ENCODE measurements at places on chromosomes 2 and 18.

DNA sequence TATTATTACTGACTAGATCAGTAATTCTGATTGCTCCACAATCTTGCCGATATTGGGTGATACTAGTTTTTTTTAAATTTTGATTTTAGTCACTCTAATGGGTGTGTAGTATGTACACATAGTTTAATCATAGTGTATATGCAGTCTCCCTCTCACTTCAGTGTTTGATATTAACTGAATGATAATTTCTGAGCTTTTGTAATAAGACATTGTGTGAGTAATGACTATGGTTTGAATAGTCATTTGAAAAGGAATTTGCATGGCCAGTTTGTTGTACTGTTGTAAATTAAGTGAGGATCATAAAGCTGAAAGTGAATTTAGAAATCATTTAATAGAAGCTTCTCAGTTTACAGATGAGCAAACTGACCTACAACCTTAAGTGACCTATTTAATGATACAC, 33.4 kb downstream of the USP14 start:
- DNase-seq, result no peak

- no peak for DNase-seq
Measured at GRCh38 chr2:160741815-160742214, 248.2 kb upstream of the RBMS1 start.

GRCh38 chr2:38178119-38178518, 102.2 kb upstream of the CYP1B1 start:
- no peak for DNase-seq

GRCh38 chr2:226790431-226790830, 9.2 kb downstream of the IRS1 start:
- DNase-seq, result no peak

DNA sequence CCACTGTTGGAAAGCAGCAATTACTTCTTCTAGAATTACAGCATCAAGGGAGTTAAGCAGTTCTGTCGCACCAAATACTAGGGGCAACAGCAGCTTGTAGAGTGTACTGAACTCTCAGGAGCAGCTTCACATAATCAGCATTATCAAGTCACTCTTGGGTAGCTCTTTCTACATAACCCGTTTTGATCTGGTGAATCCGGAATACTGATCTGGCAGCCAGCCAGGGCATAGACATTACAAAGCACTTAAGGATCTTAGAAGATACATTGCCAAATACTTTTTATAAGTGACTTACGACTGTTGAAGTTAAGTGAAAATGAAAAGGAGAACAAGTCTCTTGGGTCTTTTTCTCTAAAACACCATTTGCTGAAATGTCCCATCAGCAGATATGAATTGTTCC, 73.2 kb upstream of the NETO1 start:
- no peak for DNase-seq

DNA sequence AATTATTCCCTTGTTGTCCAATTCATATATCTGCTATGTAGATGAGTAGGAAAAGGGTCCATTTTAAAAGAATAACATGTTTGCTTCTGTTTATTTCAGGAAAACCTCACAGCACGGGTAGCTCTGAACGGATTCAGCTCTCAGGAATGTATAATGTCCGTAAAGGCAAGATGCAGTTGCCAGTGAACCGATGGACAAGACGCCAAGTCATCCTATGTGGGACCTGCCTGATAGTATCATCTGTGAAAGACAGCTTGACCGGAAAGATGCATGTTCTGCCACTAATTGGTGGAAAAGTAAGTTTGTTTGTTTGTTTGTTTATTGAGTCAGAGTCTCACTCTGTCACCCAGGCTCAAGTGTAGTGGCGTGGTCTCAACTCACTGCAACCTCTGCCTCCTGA, 114.6 kb downstream of the PHLPP1 start:
- no peak for DNase-seq

DNA sequence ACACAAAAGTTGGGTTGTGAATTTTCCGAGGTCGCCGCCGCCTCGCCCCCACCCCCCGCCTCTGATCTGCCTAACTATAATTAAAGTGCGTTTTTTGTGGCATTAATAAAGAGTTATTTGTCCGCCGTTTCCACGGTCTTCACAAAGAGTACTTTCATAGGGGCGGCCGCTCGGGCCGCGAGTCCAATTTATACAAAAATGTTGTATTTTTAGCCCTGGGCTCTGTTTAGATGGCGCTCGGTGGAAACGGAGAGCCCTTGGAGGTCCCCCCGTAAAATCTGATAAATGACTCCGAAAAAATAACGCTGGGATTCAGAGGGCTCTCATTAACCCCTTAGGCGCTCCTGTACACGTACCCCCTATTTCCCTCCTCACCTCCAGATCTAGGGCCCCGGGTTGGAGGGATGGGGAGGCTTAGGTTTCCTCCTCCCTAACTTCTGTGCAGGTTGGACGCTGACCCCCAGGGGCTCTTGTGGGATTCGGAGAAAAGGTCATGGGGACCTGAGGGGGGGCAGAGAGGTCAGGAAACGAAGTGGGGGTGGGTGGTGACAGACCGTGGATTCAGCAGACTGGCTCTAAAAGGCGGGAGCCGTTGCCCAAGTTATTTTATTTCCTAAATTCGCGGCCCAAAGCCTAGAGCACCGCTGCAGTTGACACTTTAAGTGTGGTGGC, 1.9 kb downstream of the CYP26B1 start:
- DNase-seq, result no peak

GRCh38 chr2:109005686-109006204, 16.7 kb upstream of the EDAR start:
- DNase-seq, result no peak

DNA sequence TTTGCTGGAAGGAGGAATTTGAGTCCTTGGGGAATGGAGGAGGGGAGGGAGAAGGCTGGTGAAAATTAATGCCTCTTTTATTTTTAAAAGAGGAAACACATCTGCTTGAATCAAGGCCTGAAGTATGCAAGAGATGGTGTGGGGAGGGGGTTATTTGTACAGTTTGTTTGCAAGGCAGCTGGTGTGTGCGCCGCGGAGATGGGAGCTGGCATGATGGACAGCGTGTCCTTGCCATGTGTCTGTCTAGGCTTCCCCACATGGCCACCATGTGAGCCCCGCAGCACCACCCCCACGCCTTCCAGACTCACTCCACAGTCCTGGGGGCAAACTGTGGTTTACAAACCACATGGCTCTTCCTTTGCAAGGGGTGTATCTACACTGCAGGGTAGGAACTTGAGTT, 154.8 kb upstream of the APCDD1 start:
- no peak for DNase-seq

- DNase-seq, result no peak
Measured at GRCh38 chr18:76658627-76659026, 163.6 kb upstream of the ZNF516 start.

DNA sequence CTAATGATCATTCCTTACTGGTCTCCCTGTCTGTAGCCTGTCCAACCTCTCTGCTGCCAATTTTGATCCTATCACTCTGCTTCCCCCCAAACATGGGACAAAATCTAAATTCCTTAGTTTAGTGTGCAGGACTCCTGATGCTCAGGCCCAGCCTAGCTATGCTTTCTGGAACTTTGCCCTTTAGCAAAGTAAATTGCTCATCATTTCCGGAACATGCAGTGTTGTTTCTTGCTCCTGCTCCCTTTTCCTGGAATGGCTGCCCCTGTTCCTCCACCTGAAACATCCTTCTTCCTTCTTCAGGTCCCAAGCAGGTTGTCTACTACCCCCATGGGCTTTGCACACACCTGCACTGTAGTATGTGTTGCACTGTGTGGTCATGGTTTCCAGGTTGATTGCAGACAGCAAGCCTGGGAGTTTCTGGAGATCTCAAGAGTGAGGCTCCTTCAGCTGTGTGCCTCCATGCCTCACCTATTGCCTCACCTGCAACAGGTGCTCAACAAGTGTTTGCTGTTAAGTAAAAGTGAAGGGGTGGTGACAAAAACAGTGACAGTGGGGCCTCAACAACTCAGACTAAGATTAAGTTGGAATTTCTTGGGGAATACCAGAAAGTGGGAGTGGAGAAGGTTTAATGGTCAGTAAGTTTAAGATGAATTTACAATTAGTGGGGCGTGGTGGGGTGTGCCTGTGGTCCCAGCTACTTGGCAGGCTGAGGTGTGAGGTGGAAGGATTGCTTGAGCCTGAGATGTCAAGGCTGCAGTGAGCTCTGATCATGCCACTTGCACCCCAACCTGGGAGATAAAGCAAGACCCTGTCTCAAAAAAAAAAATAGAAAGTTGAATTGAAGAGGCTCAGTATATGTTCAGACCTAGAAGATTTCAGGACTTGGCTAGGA, 120.0 kb downstream of the DNAH6 start:
- DNase-seq, result no peak

- no peak for DNase-seq
Measured at GRCh38 chr2:121203591-121204249, 81.3 kb downstream of the TFCP2L1 start.

GRCh38 chr2:44936715-44937687, 4.5 kb upstream of the SIX3 start:
- no peak for DNase-seq

- no peak for DNase-seq
Measured at GRCh38 chr2:190932514-190932913, 51.9 kb downstream of the GLS start.

- DNase-seq, result no peak
Measured at GRCh38 chr18:9850309-9850708, 35.5 kb upstream of the TXNDC2 start.

- DNase-seq, result no peak
Measured at GRCh38 chr2:10159581-10160131, 37.1 kb downstream of the RRM2 start.

DNA sequence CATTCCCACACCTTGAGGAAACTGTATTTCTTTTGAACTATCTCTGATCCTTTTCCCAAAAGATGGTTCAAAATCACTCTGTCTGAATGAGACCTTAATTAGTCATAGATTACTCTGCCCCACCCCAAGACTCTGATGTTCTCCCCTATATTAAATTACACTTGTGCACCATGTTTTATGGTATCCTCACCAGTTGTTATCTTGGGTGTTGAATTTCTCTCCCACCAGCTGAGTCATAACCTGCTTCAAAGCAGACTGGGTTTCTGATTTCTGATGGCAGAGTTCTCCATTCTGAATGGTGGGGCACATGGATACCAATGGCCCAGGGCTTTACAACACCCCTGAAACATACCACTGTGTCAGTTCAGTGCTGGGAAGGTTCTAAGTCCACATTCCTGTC, 15.0 kb downstream of the CDH20 start:
- DNase-seq, result no peak

DNA sequence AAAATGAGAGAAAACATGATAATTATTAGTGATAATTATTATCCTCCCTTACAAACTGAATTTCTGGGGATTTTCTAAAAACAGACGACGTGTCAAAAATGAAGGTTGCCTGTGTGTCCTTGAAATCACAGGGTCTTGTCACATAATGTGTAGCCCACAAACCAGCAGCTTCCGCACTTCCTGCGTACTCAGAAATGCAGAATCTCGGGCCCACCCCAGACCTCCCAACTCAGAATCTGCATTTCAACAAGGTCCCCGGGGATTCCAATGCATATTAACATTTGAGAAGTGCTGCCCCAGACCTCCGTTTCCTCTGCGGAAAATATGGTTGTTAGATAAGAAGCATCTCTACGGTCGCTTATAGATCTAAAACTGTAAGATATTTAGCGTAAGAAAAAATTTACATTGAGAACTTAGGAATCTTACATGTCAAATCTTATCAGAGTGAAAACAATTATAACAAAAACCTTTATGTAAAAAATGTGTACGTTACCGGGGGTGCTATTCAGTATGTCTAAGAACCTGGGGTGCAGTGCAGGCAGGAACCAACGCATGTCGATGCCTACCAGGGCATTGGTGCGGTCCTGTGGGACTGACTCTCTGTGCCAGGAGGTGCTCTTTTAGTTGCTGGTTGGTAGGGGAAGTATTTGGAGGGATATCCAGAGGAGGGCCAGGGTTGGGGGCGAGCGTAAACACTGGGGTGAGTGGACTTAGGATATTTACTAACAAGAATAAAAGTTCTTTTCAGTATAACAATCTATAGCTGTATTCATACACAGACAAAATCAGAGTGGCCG, 15.2 kb downstream of the CDKL4 start:
- DNase-seq, result no peak

DNA sequence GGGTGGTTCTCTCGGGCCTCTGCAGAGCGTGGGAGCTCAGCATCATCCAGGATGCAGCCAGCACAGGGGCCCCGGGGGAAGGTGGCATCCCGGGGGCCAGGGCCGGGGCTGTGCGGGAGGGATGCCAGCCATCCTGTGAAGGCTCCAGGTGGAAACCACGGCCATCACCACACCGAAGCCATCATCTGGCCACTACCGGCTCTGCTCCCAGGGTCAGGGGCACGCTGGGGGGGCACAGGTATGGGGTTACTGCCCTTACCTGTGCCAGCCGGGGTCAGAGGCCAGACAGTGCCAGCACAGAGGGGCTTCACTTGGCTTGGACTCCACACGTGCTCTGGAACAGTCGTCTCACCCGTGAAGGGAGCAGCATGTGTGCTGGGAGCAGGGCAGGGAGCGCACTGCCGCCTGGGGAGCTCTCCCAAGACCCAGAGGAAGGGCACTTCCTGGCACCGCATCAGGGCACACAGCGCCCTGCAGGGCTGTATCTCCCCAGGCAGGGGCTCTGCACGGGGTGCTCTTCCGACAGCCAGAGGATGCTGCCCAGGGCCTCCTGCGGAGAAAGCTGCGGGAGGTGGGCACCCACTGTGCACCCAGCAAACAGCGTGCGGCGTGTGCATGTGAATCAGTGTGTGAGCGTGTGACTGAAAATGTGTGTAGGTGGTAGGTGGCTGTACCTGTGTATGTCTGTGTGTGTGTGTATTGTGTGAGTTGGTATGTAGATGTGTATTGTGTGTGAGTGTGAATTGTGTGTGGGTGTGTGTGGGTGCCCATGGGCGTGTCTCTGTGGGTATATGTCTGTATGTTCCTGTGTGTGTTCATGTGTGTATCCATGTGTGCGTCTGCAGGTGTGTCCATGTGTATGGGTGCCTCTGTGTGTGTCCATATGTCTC, 75.0 kb downstream of the PTGR3 start:
- no peak for DNase-seq

- no peak for DNase-seq
Measured at GRCh38 chr2:104312684-104313083, 541.2 kb upstream of the POU3F3 start.

GRCh38 chr18:53411511-53411910, 813.0 kb downstream of the MBD2 start:
- no peak for DNase-seq

DNA sequence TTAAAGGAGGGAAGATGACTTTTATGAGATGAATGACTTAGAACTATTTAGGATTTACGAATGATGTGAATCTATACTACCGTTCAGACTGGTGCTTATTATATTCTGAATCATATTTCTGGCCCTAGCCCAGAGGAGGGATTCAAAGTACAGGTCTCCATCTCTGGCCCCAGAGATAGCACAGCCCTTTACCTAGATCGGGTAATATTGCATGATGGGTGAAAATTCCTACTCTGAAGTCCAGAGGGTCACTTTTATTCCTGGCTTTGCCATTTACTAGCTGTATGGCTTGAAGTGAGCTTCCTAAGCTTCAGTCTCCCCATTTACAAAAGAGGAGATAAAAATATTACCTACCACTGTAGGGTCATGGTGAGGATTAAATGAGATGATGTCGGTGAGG, 135.8 kb upstream of the OSR1 start:
- no peak for DNase-seq

DNA sequence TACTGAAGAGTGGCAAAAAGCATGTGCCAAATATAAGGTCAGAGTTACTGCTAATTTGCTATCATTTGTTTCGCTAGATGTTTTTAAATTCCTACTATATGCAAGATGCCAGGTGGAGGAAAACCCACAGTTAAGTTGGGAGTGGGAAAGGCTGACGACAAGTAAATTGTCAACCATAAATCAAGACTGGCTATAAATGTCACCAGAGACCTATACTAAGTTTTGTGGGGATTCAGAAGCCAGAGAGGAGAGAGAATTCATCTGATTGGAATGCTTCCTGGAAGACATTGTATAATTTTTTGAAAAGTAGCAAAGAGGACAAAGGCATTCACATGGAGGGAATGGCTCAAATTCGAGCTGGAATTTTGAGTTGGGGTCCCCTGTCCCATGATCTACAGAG, 64.3 kb downstream of the CFAP221 start:
- DNase-seq, result no peak

Data from progenitor cell of endocrine pancreas (in vitro differentiated cells).